Activated CD4-positive, alpha-beta T cell treated with anti-CD3 and anti-CD28 coated beads, Interleukin-2, amount 10 ng/mL, durations not matched to agents 24 days and 14 days (primary cell): ENCODE measurements at places on chromosomes 6 and 20.

GRCh38 chr6:76435174-76435573 is 362.7 kb upstream of the IMPG1 start:
- no peak for DNase-seq

- no peak for DNase-seq
Measured at GRCh38 chr6:101645770-101646169, 252.3 kb downstream of the GRIK2 start.

DNA sequence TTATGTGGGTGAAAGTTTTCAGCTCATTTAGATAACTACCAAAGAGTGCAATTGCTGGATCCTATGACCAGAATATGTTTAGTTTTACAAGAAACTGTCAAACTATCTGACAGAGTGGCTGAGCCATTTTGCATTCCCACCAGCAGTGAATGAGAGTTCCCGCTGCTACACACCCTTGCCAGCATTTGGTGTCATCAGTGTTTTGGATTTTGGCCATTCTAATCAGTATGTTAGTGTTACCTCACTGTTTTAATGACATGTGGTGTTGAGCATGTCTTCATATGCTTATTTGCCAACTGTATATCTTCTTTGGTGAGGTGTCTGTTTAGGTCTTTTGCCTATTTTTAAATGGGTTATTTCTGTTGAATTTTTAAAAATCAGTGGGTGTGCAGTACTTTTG is 120.9 kb downstream of the CFAP61 start:
- DNase-seq: no peak

DNA sequence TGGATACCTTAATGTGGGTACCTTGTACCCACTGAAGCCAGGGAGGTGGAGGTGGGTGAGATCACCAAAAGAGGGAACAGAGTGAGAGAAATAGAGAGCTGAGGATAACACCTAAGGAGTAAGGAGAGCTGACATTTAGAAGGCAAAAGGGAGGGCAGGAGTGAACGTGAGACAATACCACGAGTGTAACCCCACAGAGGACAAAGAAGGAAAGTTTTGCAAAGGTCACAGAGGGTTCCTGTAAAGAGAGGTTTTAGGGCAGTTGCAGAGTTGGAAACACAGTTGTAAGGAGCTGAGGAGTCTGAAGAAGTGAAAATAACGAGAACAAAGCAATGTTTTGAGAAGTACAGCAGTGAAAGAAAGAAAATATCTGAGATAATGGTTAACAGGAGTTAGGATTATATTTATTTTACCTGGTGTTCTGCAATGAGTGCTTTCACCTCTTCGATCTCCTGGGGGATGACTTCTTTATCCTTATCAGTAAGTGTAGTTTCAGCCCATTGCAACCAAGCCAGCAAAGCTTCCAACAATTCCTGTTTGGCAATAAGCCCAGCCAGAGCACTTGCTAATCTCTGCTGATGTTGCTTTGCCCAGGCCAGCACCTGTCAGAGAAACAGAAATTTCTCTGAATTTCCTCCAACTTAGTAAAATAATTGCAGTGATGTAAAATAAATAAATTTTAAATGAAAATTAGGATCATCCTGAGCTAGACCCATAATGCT is 166.8 kb downstream of the DST start:
- DNase-seq: no peak

- DNase-seq: peak; percentile 70
Measured at GRCh38 chr6:100479179-100480035, 14.7 kb upstream of the SIM1 start.

- DNase-seq: no peak
Measured at GRCh38 chr20:63071541-63072181, 64.9 kb upstream of the BHLHE23 start.

- DNase-seq: peak; percentile 81
Measured at GRCh38 chr20:62922451-62922921, 3.8 kb downstream of the DIDO1 start.

- no peak for DNase-seq
Measured at GRCh38 chr20:59944726-59945125, 4.5 kb downstream of the FAM217B start.

DNA sequence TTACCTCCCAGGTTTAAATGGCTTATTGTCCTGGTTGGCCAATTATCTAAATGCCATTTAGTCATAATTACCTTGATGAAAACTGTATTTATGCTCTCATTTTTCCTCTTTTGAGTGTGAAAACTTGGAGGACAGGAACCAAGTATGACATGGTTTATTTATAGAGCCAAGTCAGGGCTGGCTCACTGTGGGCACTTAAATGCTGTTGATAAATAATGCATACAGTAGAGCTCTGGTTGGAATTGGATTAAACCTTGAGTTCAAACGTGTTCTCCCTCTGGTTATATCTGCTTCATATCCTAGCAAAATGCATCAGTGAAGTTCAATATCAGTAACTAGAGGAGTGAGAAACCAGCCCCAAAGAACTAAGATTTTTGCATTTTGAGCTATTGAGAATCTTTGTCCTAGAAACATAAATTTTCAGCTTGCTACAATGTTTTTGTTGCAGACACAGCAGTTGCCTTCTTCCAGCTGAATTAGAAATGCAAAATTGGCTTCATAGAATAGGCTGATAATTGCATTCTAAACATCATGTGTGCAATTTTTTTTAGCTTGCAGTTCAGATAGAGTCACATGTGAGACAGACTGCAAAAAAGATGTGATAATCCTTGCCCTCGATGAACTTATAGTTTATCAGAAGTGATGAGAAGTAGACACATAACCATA is 255.8 kb downstream of the BTBD3 start:
- no peak for DNase-seq
